ENCODE measurements at places on chromosomes 13 and 19.

GRCh38 chr13:79531542-79532254 lies 50.7 kb downstream of the NDFIP2 start:
- no peak for DNase-seq

GRCh38 chr19:787536-787935 lies 9.7 kb upstream of the PTBP1 start:
- DNase-seq, result no peak

- no peak for DNase-seq
Observed at GRCh38 chr19:5530701-5531100, 37.1 kb downstream of the TINCR start.

GRCh38 chr19:17394891-17395415 lies 957 bp upstream of the CCDC194 start:
- DNase-seq, result no peak

DNA sequence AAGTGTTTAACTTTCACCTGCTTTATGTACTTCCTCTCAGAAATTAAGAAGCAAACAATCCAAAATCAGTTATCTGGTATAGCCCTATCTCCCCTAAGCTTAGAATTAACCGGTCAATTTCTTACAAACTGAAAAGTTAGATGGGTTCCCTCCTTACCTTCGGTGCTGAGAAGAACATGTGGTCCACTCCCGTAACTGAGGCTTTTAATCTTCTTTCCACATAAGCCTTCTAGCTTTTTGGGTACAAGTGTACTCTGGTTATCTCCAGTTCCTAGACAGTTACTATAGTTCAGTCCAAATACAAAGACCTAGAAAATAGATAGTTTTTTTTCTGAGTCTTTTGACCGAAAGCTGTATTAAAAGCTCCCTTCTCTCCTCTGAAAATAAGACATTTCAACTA lies 18.9 kb downstream of the RCBTB1 start:
- DNase-seq, result no peak

DNA sequence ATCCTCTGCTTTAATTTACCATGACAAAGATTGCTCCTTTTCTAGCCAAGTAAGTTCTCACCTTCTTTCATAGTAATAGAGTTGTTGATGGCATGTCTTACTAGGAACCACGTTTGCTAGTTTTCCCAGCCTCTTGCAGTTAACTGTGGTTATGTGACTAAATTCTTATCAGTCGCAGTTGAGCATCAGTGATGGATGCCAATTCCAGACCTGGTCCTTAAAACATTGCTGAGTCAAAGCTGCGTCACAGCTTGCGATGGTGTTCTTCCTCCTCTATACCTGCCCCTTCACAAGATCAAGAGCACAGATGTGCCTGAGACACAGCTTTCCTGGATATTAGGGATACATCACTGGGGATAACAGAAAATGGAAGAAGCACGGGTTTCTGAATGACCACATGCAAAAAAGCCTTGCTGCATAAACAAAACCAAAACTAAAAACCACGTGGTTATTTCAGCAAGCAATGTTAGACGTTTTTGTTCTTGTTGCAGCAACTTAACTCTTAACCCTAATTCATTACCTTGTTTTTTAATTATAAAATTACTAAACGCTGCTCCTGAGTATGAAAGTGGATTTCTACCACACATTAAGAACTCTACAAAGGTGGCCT lies 97.6 kb upstream of the DACH1 start:
- no peak for DNase-seq

- no peak for DNase-seq
Observed at GRCh38 chr19:23558541-23558940, 128.5 kb downstream of the ZNF675 start.

GRCh38 chr19:49421039-49421877 lies 2.0 kb downstream of the PTH2 start:
- DNase-seq, result no peak

- DNase-seq, result no peak
Observed at GRCh38 chr13:112772539-112772909, 82.7 kb downstream of the ATP11A start.

- peak; percentile 80 for DNase-seq
Observed at GRCh38 chr13:44396701-44397580, 23.3 kb downstream of the SERP2 start.

DNA sequence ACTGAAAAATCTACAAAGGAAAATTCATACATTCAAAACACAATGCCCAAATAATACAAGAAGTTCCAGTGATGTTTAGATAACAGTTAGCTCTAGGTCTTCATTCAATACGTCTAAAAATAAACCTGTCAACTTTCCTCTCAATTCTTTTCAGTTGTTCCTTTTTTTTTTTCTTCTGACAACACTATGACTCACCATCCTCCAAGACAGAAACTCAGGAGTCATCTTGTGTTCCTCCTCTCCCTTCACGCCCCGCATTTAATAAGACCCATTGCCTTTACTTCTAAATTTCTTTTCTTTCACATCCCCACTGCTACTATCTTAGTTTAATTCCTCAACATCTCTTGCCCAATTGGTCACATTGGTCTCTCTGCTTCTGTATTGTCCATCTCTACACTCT lies 759.9 kb downstream of the GPC5 start:
- DNase-seq, result no peak

DNA sequence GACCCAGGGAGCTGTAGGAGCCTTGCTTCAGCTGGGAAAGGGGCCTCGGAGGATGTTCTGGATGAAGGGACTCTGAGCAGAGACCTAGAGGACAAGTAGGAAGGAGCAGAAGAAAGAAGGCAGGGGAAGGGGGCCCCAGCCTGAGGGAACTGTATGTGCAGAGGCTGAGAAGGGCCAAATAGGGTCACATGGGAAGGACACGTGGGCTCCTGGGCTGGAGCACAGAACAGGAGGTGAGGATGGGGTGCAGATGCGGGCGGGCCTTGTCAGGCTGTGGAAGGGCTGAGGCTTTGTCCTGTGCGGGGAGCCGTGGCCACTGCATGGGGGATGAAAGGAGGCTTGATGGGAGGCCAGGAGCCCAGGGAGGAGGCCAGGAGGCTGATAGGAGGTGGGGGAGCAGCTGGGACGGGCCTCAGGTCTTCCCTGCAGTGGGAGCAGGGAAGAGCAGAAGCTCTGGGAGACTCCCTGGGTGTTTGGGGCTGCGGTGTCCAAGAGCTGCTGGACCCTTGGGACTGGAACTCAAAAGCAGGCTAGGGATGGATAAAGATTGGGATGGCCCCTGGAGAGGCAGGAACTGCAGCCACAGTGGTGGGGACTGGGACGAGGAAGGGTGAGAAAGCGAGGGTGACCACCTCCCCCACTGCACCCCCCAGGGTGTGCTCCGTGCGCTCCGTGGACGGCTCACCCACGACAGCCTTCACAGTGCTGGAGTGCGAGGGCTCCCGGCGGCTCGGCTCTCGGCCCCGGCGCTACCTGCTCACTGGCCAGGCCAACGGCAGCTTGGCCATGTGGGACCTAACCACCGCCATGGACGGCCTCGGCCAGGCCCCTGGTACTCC lies 11.4 kb upstream of the LTBP4 start:
- DNase-seq, result no peak

- no peak for DNase-seq
Observed at GRCh38 chr19:32890841-32891240, 21.3 kb upstream of the SLC7A9 start.

- no peak for DNase-seq
Observed at GRCh38 chr13:112106478-112107141, 39.7 kb downstream of the SOX1 start.

DNA sequence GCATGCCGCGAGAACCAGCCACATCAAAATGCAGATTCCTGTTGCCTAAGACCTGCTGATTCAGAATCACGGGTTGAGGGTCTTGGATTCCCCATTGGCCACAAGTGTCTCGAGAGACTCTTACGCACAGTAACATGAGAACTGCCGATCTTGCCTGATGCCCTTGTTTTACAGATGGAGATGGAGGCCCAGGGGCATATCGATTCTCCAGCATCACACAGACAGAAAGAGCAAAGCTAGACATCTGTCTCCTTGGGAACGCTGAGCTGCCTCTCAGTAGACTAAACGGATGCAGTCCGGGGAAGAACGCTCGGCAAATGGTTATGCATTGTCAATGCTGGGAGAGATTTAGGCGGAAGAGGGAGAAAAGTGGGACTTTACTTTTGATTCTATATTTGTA lies 5.4 kb downstream of the NLRP12 start:
- DNase-seq, result no peak

GRCh38 chr13:108003626-108004025 lies 211.7 kb downstream of the LIG4 start:
- no peak for DNase-seq

GRCh38 chr19:9309974-9310446 lies 372 bp upstream of the ZNF699 start:
- DNase-seq, result no peak

GRCh38 chr19:57068311-57068710 lies 51.5 kb upstream of the USP29 start:
- DNase-seq, result no peak

DNA sequence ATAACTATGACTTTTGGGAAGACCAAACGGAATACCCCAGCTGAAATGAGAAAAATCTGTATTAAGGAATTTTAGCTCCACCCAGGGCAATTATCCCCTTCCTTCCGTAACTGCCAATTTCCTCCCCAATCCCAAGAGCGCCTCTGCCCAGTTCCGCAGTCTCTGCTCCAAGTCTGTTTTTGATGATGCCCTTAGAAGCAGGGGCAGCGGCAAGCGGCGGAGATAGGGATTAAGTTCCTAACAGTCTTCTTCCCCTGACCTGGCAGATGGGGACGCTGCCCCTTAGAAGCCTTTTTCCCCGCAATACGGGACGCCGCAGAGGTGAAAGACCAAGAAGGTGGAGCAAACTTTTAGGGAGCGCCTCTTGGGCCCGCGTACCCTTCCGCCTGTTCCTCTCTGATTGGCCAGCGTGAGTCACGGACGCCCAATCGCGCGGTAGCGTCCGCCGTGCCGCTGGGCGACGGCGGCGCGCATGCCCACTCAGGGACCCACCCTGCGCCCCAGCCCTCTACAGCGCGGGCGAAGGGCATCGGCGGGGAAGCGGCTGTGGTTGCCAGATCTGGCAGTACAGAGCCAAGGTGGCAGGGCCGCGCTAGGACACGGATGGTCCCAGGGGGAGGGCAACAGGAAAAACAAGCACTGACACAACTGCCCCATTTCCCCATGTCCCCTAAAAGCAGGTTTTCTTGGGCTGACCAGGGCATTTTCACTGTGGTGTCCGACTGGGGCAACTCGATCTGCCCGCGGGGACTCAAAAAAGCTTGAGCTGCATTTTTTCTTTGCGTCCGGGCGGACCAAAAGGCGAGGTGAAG lies 843 bp upstream of the TDRD3 start:
- peak; percentile 67 for DNase-seq

GRCh38 chr19:7578127-7578526 lies 17.5 kb upstream of the CAMSAP3 start:
- DNase-seq, result no peak

GRCh38 chr13:113996912-113997745 lies 23.3 kb upstream of the C13orf46 start:
- DNase-seq, result no peak

DNA sequence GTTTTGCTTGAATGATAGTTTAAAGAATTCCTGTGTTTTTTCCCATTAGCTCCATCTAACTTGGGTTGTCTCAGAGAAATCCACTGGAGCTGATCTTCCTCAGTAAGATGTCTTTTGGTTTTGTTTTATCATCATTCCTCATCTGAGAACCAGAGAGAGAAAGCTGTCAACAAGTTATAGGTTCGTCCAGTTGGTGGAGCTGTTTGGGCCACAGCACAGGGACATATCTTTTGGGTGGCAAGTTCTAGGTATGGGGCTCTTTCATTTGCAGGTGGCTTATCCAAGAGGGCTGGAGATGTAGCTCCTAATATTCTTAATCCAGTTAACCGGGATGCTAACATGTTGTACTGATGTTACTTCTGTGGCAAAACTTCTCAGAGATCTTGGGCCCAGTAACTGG lies 174.2 kb downstream of the KCNRG start:
- no peak for DNase-seq

GRCh38 chr19:1266916-1267476 lies 2.1 kb upstream of the CIRBP start:
- no peak for DNase-seq

GRCh38 chr13:64758521-64759244 lies 2471.5 kb downstream of the PCDH9 start:
- DNase-seq, result no peak

DNA sequence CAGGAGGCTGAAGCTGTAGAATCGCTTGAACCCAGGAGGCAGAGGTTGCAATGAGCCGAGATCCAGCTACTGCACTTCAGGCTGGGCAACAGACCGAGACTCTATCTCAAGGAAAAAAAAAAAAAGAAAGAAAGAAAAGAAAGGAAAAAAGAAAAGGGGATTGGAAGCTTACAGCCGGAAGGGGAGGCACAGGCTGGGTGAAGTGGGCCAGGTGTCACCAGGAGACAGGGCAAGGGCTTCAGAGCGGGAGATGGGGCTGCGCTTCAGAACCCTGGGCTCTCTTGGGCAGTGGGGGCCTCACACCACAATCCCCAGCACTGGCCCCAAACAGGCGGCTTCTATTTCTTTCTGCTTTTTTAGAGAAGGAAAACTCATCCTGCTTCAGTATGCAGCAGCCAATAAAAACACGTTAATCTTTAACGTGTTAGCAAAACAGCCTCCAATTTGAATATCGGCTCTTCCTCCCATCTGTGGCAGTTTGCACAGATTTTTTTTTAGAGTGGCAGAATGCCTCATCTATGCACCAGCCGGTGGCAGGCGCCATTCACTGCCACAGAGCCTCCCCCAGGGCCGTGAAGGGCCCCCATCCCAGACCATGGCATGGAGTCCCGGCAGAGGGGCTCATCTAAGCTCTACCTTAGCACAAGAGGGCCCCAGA lies 46.6 kb upstream of the C19orf12 start:
- no peak for DNase-seq

GRCh38 chr19:30935146-30935545 lies 414.1 kb downstream of the TSHZ3 start:
- no peak for DNase-seq

- DNase-seq, result peak; percentile 65
Observed at GRCh38 chr13:27171827-27172494, 350 bp upstream of the USP12 start.

GRCh38 chr19:42286349-42287016 lies 15.4 kb upstream of the PRR19 start:
- DNase-seq, result no peak

- no peak for DNase-seq
Observed at GRCh38 chr13:25807562-25807961, 244.3 kb downstream of the SHISA2 start.

DNA sequence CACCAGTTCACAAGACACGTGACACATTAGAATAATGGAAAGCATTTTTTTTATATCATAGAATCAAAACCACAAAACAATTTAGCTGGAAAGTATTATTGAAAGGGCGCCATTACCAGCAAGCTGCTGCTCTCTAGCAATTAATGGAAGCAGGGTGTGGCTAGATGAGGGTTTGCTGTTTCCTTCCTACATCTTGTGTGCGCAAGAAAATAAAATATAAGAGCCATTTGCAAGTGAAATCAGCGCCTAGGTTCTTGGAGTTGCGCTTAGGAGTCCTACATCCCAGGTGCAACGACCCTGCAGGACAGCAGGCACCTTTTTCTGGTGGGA lies 140.9 kb downstream of the ZNF536 start:
- DNase-seq, result no peak
